ENCODE measurements at places on chromosomes 4 and X. TPM values are rescaled to one million over a fixed set of nuclear protein-coding genes. Genes with fewer than 3 reads are reported as not detected.

DNA sequence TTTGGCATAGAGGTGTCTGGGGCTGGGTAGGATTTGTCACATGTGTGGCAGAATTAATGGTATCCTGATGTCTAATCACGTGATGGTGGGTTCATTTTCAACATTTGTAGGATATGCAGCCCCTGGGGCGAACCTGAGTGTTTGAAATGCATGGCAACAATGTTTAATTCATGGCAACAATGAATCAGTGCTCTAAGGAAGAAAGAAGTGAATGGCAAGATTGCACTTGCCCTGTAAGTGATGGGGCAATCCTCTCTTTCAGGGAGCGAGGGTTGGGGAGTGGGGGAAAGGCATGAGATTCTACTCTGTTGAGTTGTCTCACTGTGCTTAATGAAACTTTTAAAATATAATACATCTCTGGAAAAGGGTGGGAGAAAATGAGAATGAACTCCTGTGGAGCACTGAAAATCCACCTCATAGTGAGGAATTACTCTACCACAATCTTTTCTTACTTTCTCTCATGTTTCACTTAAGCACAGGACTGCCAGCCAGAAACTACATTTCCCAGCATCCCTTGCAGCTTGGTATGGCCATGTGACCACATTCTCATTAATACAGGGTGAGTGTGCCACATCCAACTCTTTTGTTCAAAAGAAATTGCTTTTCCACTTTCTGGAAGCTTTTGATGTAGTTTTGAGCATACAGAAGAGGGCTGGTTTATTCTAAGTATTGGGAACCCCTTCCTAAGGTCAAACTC lies 64.0 kb upstream of the PGM2 start:
- no peaks in the 10 kb centered on the region for H3K36me3 ChIP-seq
- no peaks in the 10 kb centered on the region for H3K27me3 ChIP-seq
- H3K4me3 ChIP-seq, result no peak overlapping the region

GRCh38 chr4:118911238-118911703 lies 22.6 kb downstream of the SYNPO2 start:
- no peaks in the 10 kb centered on the region for H3K4me1 ChIP-seq
- no peak overlapping the region for H3K27ac ChIP-seq
- DNase-seq, result no peak
- no peaks in the 10 kb centered on the region for H3K27me3 ChIP-seq

GRCh38 chrX:44843318-44843702 lies 511 bp upstream of the DUSP21 start:
- H3K27me3 ChIP-seq, result no peaks in the 10 kb centered on the region
- H3K27ac ChIP-seq, result no peak overlapping the region
- H3K36me3 ChIP-seq, result no peaks in the 10 kb centered on the region
- DNase-seq, result no peak

GRCh38 chr4:88104902-88105610 lies 53.4 kb downstream of the ABCG2 start:
- no peaks in the 10 kb centered on the region for H3K36me3 ChIP-seq
- H3K4me1 ChIP-seq, result peaks cover 23% of the 10 kb centered on the region
- H3K27me3 ChIP-seq, result no peaks in the 10 kb centered on the region
- H3K27ac ChIP-seq, result no peak overlapping the region
- DNase-seq, result no peak

DNA sequence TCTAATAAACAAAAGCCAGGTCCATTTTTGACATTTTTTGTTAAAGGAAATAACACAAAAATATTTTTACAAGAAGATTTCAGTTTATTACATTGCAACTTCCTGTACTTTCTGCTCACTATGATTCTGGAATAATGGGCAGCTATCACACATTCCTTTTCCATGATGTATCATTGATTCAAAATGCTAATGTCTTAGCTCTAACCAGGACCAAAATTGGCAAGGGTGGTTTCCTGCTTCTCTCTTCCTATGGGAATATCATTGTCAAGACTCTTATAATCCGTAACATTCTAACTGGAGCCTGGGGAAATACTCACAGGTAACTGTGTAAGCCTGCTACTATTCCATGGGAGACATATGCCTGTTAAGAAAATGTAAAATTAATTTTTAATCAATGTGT lies 218.6 kb downstream of the DCAF12L2 start:
- H3K27me3 ChIP-seq, result no peaks in the 10 kb centered on the region
- H3K4me3 ChIP-seq, result no peak overlapping the region
- H3K27ac ChIP-seq, result no peak overlapping the region
- no peaks in the 10 kb centered on the region for H3K36me3 ChIP-seq
- no peaks in the 10 kb centered on the region for H3K4me1 ChIP-seq

DNA sequence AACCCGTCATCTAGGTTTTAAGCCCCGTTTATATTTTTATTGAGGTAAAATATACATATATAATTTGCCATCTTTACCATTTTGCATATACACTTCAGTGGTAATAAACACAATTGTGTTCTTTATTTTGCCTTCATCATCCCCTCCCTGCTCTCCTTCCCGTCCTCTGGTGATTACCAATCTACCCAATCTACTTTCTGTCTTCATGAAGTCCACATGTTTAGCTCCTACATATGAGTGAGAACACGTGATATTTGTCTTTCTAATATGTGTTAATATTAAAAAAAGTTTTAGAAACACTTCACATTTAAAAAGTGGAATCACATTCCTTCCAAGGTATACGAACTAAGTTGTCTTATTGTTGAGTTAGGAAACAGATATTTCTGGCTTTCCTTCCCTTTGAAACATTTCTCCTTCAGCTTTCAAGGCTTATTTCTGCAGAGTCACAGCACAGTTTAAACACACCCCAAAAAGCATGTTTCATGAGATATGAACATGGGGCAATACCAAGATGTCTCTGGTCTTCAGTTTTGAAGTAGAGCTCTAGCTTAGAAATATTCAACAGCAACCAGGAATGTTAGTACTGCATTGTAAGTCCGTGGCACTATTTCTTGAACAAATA lies 35.9 kb downstream of the GYPA start:
- DNase-seq, result no peak
- H3K4me1 ChIP-seq, result no peaks in the 10 kb centered on the region
- no peak overlapping the region for H3K27ac ChIP-seq
- no peak overlapping the region for H3K4me3 ChIP-seq
- H3K27me3 ChIP-seq, result no peaks in the 10 kb centered on the region

DNA sequence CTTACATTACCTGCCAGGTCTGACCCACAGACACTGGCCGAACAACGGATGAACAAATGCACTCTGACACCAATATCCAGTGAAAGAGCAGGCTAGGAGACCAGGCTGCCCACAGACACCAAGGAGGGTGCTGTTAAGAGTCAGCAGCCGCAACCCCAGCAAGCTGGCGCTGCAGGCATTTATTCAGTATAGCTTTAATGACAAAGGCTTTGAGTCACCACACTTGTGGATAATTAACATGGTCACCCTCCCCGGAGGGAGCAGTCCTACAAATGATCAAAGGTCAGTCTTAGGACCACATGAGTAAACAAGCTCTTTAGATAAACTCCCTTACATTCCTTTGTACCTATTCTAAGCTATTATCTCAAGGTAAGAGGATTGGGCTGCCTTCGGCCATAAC lies 368.5 kb upstream of the GRID2 start:
- no peaks in the 10 kb centered on the region for H3K27me3 ChIP-seq
- H3K4me3 ChIP-seq, result no peak overlapping the region
- no peak for DNase-seq
- no peaks in the 10 kb centered on the region for H3K4me1 ChIP-seq
- no peak overlapping the region for H3K27ac ChIP-seq

DNA sequence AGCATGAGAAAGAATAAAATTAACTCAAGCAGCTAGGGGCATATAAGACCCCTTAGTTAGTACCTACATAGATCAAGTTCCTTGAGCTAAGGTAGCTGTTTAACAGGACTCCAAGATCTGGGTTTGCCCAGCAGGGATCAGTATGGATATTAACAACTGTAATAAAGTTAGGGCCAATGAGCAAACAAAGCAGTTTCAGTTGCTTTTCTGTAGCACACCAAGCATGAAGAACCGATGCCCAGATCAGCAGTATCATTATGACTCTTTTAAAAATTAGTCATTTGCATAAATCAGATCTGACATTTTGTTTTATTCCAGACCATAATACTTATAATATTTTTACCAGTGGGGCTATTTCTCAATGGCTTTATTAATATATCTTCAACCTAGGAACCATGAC lies 80.9 kb downstream of the C4orf33 start:
- no peaks in the 10 kb centered on the region for H3K36me3 ChIP-seq
- H3K4me1 ChIP-seq, result no peaks in the 10 kb centered on the region
- H3K4me3 ChIP-seq, result no peak overlapping the region
- H3K27ac ChIP-seq, result no peak overlapping the region

- no peaks in the 10 kb centered on the region for H3K27me3 ChIP-seq
- no peaks in the 10 kb centered on the region for H3K36me3 ChIP-seq
- no peak overlapping the region for H3K4me3 ChIP-seq
- DNase-seq, result no peak
- no peaks in the 10 kb centered on the region for H3K4me1 ChIP-seq
These were observed 364.0 kb downstream of the TMA16 start for GRCh38 chr4:163858515-163858914.

DNA sequence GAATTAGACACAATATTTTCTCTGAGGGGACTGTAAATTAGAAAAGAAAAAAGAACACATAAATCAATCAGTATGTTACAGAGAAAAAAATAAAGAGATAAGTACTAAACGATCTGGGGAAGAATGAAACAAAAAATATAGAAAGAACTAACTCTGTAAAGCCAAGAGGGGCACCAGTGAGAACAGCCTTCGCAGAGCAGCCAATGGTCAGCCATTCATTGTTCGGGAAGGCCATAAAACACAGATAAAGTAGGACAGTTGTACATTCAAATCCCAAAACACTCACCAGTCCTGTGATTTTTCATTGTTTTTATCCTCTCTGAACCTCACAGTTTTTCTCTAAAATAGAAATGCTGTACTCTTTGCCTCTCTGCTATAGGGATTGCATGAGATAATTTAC lies 127.9 kb downstream of the NEK1 start:
- no peak for DNase-seq
- no peak overlapping the region for H3K4me3 ChIP-seq
- H3K36me3 ChIP-seq, result no peaks in the 10 kb centered on the region
- H3K27ac ChIP-seq, result no peak overlapping the region
- no peaks in the 10 kb centered on the region for H3K27me3 ChIP-seq

- peaks cover 6% of the 10 kb centered on the region for H3K4me1 ChIP-seq
- no peak overlapping the region for H3K27ac ChIP-seq
- H3K36me3 ChIP-seq, result no peaks in the 10 kb centered on the region
- no peak overlapping the region for H3K4me3 ChIP-seq
- no peaks in the 10 kb centered on the region for H3K27me3 ChIP-seq
- DNase-seq, result no peak
These were observed 79.1 kb downstream of the TRAPPC11 start for GRCh38 chr4:183738081-183738673.

DNA sequence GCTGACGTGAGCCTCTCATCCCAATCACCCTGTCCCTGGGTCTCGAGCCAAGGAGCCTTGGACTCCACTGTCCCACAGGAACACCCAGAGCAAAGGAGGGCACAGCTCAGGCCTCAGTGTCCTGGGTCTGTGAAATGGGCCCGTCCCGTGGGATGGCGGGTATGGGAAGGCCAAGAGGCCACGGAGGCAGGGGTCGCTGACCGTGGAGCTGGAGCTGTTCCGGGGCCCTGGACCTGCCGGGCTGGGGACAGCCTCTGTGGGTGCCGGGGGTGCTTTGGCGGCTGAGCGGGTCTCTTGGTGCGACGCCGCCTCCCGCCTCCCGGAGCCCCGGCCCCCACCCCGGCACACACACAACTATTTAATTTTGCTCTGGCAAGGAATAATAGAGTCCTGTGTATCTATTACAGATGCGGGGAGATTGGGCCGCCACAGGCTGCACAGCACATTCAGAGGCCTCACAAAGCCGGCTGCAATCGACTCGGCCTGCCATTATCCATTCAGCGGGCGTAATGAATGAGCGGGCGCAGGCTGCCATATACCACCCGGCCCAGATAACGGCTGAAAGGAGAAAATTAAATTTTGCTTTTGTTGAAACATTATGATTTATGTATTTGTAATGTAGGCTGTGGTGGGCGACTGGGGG lies 83.9 kb upstream of the NKX1-1 start:
- no peaks in the 10 kb centered on the region for H3K4me1 ChIP-seq
- H3K4me3 ChIP-seq, result no peak overlapping the region
- no peaks in the 10 kb centered on the region for H3K27me3 ChIP-seq
- H3K36me3 ChIP-seq, result no peaks in the 10 kb centered on the region
- DNase-seq, result no peak

- H3K4me1 ChIP-seq, result no peaks in the 10 kb centered on the region
- no peak overlapping the region for H3K4me3 ChIP-seq
- DNase-seq, result no peak
- H3K27ac ChIP-seq, result no peak overlapping the region
These were observed 81.0 kb downstream of the MGST2 start for GRCh38 chr4:139746431-139747171.

The EPGN gene
- 1.5 TPM for total RNA-seq

The CPZ gene
- not detected for total RNA-seq

The DRD5 gene
- not detected for total RNA-seq

The MAGEB2 gene
- 138 TPM for total RNA-seq
